Astrocyte of the hippocampus (primary cell): ENCODE measurements at places on chromosomes 7 and 10.
A peak's percentile ranks its signal among the peaks of the same experiment; 100 is the strongest.

GRCh38 chr7:28745351-28745750, 212.8 kb downstream of the TRIL start:
- DNase-seq, result no peak

- DNase-seq, result no peak
These were observed 149.9 kb downstream of the NEURL1 start for GRCh38 chr10:103643381-103643780.

DNA sequence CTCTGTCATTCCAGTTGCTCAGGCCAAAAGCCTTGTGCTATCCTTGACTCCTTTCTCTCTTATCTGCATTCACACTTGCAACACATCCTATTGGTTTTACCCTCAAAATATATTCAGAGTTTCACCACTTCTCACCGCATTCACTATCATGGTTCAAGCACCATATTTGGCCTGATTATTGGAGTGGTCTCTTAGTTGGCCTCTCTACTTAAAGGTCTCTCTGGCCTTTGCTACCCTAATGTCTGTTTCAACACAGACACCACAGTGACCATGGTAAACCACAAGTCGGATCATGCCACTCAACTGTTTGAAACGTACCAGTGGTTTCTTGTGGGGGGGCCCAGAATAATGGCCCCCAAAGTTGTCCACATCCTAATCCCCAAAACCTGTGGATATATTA, 15.2 kb upstream of the PDZD8 start:
- DNase-seq, result no peak

GRCh38 chr10:73887294-73888039, 13.1 kb upstream of the CAMK2G start:
- peak; percentile 98 for DNase-seq

DNA sequence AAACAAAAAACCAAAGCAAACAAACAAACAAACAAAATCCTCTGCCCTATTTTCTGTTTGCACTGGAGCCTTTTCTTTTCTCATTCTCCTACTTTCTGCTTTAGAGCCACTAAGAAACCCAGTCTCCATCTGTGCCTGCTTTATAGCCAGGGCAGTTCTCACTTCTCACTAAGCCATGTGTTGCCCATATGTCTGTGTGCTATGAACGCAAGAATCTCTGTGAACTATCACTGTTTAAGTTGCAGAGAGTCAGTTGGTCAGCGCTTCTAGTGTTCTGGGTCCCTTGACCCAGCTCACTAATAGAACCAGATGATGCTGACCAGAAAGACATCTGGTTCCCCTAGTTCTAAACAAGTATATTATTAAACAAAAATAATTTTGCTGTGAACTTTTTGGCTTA, 81.4 kb downstream of the FAM185A start:
- DNase-seq, result no peak

DNA sequence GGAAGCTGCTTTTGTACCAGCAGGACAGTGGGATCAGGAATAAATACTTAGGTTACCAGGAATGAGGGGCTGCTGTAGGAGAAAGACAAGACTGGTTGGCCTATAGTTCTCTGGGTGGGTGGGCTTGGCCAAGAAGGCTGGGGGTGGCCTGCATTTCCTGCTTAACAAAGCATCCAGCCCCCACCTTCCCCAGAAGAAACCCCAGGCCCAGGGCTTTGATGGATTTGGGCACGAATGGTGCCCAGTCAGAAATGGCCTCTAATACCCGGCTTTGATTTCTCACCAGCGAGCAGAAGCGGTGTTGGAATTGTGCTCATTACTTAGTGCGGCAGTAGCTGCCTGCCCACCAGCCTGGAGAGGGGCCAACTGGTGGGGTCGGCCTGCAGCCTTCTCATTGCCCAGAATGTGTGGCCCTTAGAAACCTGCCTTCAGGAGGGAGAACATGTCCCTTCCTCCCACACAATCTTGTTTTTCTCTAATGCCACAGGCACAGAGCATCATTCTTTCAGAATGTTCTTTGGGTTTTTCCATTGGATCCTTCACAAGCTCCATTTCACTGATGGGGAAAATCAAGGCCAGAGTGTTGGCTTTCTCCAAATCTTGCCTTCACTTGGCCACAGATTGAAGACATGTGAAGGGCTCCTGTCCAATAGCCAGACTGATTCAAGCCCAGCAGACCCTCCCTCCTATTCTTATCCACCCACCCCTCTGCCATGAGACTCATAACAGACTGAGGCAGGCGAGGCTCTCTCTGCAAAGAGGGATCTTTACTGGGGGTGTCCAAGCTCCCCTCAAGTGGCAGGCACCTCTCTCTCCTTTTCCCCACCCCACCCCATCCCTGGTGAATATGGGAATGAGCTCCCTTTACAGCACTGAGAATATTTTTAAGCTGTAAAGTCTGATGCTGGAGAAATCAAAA, 2.5 kb downstream of the UNC5B start:
- DNase-seq, result no peak

- DNase-seq, result no peak
These were observed 47.9 kb downstream of the EXOC4 start for GRCh38 chr7:133300811-133301210.

- no peak for DNase-seq
These were observed 233.3 kb upstream of the CACNA2D1 start for GRCh38 chr7:82676777-82677463.

DNA sequence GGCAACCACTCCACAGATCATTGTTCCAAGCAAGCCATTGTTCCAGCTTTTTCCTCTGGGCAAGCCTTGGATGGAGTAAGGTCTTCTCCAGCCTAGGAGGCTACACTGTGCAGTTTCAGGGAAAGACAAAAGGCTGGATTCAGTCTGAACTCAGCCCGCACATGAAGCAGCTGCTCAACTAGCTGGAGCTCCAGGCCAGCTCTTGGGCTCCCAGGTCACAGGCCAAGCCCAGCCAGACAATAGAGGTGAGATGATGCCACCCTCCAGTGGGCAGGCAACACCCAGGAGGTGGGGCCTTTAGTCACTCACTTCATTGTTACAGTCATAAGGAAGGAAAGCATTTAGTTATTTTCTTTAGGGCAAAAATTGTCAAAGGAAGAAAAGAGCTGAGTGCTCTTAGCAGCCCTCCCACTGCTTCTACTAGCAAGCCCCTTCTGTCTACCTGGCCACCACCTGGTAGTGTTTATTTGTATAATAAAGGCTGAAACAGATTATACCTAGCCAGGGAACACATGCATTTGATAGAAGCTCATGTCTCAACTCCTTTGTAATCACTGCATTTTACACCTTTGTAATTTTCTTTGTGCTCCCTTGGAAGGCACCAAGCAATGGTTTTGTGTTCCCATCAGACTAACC, 253.4 kb downstream of the WDR11 start:
- no peak for DNase-seq

DNA sequence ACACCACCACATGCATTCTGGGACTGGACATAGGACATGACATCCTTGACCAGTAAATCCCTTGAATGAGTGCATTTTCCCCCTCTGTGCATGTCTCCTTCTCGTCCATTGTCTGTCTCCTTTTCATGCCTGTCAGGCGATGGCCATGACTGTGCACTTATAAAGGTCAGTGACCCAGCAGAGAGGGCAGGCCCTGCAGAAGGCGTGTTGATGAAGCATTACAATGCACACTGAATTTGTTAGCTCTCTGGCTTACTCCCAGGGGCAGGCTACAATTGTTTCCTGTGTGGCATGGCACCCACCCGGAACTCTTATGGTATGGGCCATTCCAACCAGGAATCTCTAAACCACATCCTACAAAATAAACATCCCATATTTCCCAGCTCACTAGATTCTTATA, 71.1 kb downstream of the SAMD9 start:
- DNase-seq, result no peak

- DNase-seq, result peak; percentile 93
These were observed 996 bp downstream of the ADAM12 start for GRCh38 chr10:126387041-126387921.

- DNase-seq, result peak; percentile 99
These were observed 528 bp upstream of the TNRC18 start for GRCh38 chr7:5423976-5424748.

DNA sequence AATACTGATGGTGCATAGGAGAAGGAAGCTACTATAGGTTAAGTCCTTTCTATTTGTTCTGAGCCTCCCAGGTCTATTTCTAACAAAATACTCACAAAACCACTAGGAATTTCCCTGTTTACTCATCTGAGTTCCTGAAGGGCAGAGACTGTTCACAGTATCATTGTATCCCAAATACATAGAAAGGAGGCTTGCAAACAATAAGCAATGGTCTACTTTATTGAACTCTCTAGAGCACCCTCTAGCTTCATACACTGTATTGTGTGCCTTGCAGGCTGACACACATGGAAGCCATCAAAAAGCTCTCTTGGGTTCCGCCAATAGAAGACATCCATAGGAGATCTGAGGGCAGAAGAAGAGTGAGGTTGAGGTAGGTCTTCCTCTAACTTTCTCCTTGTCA, 826.1 kb downstream of the GRM8 start:
- DNase-seq, result no peak

DNA sequence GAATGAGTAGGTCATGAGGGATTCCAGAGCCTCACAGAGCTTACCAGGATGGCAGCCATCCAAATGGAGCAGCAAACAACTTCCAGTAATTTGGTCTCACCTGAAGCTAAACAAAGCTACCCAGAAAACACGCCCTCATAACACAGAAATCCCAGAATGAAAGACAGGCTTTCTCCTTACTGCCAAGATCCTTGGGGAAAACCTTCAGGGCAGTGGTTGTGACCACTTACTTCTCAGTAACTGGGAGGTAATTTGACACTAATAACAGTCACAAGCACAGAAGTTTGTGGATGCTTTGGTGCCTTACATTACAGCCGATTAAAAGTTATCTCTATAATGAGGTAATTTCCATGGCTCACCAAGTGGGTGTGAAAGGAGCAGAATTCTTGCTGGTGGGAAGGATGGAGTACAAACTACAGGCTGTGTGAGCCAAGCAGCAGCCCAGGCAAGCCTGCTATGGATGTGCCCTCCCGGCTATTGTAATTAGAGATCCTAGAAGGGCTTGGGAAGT, 10.4 kb downstream of the WDR91 start:
- peak; percentile 59 for DNase-seq

GRCh38 chr10:52525761-52526160, 211.7 kb downstream of the DKK1 start:
- peak; percentile 40 for DNase-seq

DNA sequence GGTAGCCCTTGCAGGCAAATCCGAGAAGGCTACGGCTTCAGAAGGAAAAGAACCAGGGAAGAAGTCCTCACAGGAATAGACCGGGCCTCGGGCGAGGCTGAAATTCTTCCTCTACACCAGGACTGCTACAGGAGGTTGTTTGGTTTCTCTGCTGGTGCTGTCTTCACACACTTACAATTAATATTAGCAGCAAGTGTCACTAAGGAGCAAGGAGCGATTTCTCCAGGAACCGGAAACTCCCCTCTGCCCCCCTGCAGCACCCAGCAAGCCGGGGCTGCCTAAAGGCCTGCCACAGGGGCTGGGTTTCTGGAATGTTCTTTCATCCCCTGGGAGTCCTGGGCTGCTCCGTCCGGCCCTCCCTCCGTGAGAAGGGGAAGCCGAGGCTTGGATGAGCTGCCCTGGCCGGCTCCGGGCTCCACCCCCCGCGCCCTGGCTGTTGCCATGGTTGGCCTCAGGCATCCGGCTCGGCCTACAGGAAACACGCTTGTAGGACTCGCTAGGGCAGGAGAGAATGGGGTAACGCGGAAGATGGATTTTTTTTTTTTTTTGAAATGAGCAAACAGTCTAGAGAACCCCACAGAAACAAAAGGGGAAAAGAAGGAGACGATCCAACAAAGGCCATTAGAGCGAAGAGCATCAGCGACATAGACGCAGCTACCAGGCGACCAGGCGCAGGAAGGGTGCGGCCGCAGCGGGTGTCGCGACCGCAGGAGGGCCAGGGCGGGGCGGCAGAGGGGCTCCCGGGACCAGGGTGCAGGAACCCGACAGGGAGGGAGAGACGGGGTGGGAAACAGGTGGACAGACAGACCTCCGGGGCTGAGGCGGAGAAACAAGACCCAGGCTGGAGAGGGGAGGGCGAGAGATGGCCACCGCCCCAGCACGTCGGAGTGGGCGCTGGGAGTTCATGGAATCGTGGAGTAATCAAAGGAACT, 33.0 kb downstream of the EN2 start:
- DNase-seq, result no peak

DNA sequence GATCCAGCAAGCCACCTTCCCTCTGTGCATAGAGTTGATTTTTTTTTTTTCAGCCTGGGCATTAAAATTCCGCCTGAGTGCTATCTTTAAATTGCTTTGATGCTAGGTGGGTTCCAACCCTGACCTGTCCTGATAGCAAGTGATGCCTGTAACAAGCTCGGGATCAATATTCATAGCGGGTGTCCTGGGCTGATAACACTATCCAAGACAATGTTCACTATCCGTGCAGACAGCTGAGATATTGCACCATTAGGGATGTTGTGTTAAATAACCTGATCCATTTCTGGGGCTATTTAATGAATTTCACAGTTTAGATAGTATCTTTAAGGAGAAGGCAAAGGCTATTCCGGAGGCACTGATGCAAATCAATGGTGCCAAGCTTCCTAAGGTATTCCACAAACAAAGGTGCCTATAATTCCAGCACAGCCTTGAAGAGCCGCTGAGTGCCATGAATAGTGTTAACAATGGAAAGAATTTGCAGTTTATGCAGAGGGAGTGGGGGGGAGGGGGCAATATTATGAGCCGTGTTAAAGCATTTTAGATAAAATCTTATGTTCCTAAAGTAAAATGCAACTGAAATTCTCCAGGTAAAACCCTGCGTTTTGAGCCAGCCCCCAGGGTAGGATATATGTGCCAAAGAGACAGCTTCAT, 4.2 kb upstream of the NKX1-2 start:
- DNase-seq, result no peak

- DNase-seq, result no peak
These were observed 66.2 kb downstream of the NAMPT start for GRCh38 chr7:106218546-106218945.

DNA sequence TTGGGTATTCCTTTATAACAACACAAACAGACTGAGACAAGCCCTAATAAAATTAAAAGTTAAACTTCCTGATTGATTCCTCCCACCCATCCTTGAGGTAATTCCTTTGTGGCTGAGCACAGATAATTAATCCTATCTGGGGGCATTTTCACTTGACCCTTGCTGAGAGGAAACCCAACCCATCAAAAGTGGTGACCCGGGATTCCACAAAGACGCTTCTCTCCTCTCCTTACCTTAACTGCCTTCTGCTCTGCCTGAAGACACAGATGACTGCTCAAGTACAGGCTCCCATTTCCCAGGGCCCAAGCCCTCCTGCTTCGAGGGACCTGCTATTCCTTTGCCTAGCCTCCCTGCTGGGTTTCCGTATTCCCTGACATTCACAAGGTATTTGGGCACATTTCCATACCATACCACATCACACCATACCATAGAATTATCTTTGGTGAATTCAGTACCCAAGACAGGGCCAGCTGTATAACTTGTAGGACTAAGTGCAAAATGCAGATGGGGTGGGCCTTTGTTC, 9.8 kb upstream of the MAPK8 start:
- no peak for DNase-seq

- DNase-seq, result no peak
These were observed 185.0 kb downstream of the TCF7L2 start for GRCh38 chr10:113135025-113135424.

- DNase-seq, result no peak
These were observed 79.3 kb upstream of the TNS3 start for GRCh38 chr7:47661051-47661714.
